ENCODE measurements at places on chromosomes 13 and 19.

DNA sequence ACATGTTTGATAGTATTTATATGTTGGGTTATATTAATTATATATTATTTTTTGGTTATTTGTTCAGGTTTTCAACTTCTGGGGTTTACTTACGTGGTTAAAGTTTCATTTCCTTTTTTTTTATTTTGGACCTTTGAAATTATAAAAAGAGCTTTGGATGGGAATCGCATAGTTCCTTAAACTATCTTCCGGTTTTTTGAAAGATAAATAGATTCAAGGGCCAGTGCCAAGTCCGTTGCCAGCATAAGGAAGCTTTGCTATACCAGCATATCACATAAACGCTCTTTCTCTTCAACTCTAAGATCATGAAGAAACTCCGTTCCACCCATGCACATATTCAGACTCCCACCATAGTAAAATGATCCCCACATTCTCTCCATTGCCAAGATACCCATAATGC is 7.4 kb upstream of the OXGR1 start:
- DNase-seq: no peak

- DNase-seq: no peak
Observed at GRCh38 chr13:44583137-44583536, 7.0 kb upstream of the TSC22D1 start.

DNA sequence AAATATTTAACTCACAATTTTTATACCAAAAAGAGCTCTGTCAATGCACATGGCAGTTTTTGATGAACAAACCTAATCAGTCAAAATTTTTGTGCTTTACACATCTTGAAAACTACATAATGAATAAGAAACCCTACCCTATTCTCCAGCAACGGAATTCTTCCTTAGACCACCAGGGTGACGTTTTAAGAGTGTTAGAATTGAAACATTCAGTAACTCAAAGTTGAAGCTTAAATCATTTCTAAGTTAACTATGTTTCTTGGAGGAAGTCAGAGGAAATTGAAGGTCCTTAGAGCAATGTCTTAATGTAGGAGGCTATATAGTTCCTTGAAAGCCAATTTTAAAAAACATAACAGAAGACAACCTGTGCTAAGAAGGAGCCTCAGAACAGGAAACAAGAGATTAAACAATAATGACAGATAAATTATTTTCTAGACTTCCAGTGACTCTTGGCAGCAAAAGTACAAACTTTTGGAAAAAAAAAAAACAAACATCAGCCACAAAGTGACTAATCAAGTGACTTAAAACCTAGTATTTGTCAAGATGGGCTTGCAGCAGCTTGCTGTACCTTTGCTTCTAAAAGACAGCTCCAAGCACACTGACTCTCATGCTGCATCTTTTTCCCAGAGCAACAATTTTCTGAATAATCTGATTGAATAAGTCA is 6.2 kb downstream of the SPRY2 start:
- DNase-seq: no peak

DNA sequence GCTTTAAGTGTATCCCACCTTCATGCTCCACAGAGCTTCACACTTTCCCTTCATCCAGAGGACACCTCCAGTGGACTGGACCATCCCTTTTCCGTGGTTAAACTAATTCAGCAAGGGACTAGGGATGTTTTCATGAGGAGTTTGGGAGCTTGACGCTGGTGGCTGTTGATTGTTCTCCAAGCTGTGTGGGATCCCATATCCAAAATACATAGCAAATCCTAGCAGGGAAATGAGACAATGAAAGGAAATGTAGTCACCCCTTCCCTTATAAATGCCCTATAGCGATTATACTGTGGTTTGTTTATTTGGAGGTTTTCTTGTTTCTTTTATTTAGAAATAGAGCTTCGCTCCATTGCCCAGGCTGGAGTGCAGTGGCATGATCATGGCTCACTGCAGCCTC is 31.6 kb upstream of the DPRX start:
- no peak for DNase-seq

DNA sequence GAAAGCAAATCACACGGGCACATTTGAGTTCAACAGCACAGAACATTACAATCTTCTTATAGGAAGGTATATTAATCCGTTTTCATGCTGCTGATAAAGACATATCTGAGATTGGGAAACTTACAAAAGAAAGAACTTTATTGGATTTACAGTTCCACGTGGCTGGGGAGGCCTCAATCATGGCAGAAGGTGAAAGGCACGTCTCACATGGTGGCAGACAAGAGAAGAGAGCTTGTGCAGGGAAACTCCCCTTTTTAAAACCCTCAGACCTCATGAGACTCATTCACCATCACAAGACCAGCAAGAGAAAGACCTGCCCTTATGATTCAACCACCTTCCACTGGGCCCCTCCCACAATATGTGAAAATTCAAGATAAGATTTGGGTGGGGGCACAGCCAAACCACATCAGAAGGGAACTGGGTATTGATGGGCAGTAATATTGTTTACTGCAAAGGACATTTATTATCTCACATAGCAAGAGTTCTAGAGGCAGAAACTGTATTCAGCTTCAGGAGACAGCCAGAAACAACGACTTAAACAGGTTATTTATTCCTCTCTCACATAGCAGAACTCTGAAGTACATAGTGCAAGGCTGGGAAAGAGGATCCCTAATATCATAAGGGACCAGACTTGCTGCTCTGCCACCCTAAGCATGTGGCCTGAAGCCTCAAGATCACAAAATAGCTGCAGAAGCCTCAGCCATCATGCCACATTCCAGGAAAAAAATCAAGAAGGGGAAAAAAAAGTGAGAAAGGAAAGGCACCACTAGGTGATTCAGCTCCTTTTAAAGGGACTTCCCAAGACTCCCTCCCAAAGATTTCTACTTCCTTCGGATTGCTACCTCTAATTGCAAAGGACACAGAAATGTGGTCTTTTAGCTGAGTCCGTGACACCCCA is 23.1 kb downstream of the FXYD5 start:
- no peak for DNase-seq

DNA sequence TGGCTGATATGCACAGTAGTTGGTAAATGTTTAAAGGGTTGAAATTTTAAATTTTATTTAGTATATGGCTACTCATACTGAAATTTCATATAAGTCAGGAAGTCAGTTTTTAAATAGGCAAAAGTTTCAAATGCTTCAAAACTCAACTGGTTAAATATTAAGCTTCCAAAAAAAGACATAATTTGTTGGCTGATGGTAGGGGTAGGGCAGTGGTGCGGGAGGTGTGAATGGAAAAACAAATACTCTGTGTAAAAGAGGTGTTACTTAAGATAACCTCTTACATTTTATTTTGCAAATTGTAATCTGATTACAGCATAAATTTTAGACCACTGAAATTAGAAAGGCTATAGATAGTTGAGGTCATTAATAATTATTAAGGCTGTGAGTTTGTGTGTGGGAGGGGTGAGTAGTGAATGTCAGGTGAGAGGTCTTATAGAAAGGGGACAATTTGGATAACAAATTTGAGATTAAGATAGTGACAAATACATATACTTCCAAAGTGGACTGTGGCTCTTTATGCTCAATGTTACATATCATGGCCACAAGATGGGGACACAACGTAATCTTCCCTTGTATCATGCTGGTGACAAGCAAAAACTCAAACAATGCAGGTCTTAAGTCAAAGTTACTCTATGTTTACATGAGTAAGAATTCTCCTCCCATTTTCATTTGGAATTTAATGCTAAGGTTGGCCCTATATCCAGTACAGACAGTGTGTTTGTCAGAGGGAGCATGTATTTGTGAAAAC is 36.6 kb upstream of the OXGR1 start:
- DNase-seq: peak; percentile 20

GRCh38 chr19:55566823-55567222 is 13.8 kb downstream of the ZNF579 start:
- no peak for DNase-seq

GRCh38 chr19:51660975-51661600 is 14.5 kb upstream of the SIGLEC14 start:
- peak; percentile 80 for DNase-seq

GRCh38 chr19:18366021-18366435 is 19.9 kb upstream of the GDF15 start:
- peak; percentile 38 for DNase-seq

GRCh38 chr19:33715462-33715861 is 81.2 kb upstream of the KCTD15 start:
- no peak for DNase-seq

GRCh38 chr19:36398571-36398970 is 19.6 kb upstream of the ZFP14 start:
- no peak for DNase-seq

DNA sequence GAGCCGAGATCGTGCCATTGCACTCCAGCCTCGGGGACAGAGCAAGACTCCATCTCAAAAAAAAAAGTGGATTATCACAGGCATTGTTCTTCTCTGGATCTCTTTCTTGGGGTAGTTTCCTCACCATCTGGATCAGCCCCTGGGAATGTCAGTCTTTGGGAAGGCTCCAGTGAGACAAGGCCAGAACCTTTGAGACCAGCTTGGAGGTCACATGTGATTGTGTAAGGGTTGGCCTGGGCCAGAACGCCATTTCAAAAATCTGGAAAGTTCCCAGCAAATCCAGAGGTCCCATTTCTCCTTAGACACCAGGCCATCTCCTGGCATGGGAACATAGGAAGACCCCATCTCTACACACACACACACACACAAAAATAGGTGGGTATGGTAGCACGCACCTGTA is 14.2 kb upstream of the ANGPTL8 start:
- DNase-seq: no peak

GRCh38 chr19:38841787-38842438 is 7.9 kb downstream of the HNRNPL start:
- no peak for DNase-seq

GRCh38 chr13:81017513-81018152 is 676.7 kb upstream of the SPRY2 start:
- peak; percentile 0 for DNase-seq

Data from Daoy (cell line).